Heart left ventricle (tissue), 16 donors: ENCODE measurements at places on chromosomes 3 and 15. TPM values are rescaled to one million over a fixed set of nuclear protein-coding genes. Genes with fewer than 3 reads are reported as not detected.

MESP2 gene
- polyA plus RNA-seq = 0.65 TPM

CCR5 gene
- polyA plus RNA-seq = 0.27 TPM

PYGO1 gene
- 1.1 TPM for polyA plus RNA-seq

ERICH6 gene
- polyA plus RNA-seq = not detected

KBTBD13 gene
- polyA plus RNA-seq = 9.0 TPM

NMB gene
- 3.9 TPM for polyA plus RNA-seq

LYZL4 gene
- not detected for polyA plus RNA-seq

- no peak for DNase-seq
Observed at GRCh38 chr3:188256758-188257157, 102.8 kb downstream of the LPP start.

DNA sequence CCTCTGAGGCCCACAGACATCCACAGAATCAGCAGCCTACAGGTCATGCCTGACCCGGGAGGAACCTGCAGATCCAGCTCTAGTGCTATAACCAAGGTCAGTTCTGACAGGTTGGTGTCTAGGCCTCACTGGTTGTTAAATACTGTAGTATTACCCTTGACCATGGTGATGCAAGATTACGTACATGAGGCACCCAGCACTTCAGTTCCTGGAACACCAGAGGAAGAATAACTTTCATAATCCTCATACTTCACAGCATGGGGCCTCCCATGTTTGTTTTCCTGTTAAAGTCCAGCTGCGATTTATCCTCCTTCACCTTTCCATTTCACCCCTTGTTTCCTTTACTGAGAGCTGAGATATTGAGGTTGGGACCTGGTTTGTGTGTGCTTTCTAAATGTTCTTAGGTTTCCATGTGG is 34.4 kb upstream of the GLCE start:
- DNase-seq = no peak

DNA sequence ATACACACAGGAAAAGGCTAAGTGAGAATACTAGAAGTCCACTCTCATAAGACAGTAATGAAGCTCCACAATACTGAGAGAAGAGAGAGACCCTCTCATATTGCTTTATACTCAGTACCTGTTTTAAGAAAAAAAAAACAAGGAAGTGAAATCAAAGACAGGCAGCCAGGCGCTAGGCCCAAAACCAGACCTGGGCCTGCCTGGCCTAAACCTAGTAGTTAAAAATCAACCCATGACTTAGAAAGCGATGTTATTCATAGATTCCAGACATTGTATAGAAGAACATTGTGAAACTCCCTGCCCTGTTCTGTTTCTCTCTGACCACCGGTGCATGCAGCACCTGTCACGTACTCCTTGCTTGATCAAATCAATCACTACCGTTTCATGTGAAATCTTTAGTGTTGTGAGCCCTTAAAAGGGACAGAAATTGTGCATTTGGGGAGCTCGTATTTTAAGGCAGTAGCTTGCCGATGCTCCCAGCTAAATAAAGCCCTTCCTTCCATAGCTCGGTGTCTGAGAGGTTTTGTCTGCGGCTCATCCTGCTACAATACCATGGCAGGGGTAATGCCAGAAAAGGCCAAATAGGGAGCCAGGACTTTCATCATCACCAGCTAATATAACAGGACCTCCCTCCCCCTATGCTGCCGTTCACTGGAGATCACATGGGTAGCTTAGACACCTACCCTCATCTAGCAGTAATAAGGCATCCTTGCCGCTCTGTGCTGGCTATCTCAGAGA is 1294.1 kb downstream of the NSUN3 start:
- no peak for DNase-seq

DNA sequence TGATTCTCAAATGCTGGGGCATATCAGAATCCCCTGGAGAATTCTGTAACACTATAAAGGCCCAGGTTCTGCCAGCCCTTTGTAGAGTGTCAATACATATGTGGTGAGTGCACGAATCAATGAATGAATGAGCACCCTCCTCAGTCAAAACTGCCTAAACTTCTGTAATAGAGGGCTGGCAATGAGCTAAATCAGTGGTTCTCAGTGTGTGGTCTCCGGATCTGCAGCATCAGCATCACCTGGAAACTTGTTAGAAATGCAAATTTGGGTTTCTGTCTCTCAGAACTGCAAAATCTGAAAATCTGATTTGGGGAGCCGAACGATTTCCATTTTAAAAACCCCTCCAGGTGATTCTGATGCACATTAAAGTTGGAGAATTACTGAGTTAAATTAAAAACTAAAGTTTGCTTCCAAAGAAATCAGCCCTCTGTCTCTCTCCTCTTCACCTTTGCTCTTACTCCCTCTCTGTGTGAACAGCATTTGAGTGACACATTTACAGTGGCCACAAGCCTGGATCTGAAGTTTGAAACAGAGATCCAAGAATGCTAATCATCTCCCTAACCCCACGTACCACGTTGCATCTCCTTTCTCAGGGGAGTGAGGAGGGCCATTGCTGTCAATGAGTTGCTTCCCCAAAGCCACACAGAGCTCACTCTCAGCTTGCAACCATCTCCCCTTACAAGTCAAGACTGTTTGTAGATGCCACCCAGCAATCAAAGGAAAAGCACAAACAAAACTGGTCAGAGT is 109.5 kb downstream of the STAC start:
- no peak for DNase-seq

GRCh38 chr3:195260280-195260905 is 10.6 kb downstream of the XXYLT1 start:
- DNase-seq = no peak

DNA sequence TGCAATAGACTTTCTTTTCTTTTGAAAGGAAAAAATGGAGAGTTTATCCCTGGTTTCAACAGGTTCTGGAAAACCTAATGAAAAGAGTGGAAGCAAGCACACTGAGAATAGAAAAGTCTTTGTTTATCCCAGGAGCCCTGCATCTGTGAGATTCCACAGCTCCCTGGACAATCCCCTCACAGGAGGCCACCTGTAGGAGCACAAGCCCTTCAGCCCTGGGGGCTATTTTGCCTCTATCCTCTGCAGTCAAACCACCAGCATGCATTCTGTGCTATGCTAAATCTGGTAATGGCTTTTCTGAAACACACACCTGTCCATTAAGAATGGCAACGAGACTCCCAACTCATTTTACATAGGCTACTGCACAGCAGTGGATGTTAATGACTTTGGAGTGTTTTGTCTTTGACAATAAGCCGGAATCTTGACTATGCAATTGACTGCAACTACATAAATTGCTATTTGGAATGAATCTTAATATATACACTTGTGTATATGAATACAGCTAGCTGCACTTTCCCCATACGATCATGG is 369.4 kb downstream of the NR2F2 start:
- DNase-seq = no peak

- DNase-seq = peak; percentile 63
Observed at GRCh38 chr15:57566834-57567233, 24.9 kb upstream of the MYZAP start.

DNA sequence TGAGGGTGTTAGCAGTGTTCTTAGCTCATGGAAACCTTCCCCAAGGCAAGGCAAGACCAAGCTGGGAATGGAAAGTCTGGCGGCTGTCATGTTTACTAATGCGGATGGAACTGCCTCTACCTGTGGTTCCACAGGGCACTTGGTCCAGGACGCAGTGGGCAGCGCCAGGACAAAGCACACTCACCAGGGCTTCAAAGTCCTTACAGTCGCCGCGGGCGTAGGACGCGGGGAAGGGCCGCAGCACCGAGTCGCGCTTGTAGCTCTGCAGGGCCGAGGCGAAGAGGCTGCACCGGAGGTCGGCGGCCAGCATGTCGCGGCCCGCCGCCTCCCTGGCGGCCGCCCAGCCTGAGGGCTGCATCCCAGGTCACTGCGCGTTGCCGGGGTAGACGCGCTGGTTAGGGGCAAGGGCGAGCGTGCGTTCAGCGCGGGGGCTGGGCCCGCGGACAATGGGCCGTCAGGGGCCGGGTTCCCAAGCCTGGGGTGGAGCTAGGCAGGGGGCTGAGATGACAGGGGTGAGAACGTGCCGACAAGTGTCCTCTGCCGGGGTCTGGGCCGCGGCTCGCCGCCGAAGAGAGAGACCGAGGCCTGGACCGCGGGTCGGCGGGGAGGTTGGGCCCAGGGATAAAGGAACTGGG is 497 bp downstream of the PARP16 start:
- no peak for DNase-seq

GRCh38 chr3:64905906-64906410 is 218.2 kb upstream of the ADAMTS9 start:
- no peak for DNase-seq

GRCh38 chr15:97733373-97733772 is 227.1 kb upstream of the ARRDC4 start:
- DNase-seq = no peak

DNA sequence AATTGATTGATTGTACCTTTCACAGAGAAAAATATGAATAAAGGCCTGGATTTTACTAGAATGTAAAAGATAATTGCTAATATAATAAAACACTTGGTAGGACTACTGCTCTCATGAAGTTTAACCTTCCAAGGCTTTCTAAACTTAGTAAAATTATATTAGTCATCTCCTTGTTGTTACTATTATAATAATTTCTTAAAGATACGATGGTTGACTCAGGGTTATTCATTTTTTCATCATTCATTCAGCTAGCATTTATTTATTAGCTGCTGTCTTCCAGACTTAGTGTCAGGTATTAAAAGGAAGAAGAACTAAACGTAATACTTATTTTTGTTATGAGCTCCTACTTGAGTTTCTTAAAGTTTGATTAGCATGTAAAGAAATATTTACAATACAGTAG is 771.6 kb upstream of the NR2F2 start:
- DNase-seq = no peak

- DNase-seq = no peak
Observed at GRCh38 chr3:9553948-9554513, 409 bp upstream of the LHFPL4 start.

- DNase-seq = no peak
Observed at GRCh38 chr15:94174399-94174802, 57.0 kb upstream of the MCTP2 start.

GRCh38 chr3:52197499-52197841 is 490 bp upstream of the ALAS1 start:
- DNase-seq = no peak
